ENCODE measurements at places on chromosomes 6 and 20.

DNA sequence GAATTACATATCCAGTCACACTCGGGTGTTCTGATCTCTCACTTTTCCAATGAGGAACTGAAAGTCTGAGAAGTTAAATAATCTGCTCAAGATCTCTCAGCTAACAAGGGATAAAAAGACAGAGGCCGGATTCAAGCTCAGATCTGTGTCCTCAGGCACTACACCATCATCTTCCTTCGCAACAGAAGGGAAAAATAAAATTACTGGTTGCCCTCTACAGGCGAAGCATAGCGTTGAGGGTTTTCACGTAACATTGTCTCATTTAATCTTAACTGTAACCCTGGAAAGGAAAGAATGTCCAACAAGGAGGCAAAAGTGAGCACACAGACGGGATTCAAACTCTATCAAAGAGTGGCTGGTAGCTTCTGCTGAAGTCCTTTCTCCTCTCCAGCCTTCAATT, 67.8 kb upstream of the ANKEF1 start:
- DNase-seq = no peak

DNA sequence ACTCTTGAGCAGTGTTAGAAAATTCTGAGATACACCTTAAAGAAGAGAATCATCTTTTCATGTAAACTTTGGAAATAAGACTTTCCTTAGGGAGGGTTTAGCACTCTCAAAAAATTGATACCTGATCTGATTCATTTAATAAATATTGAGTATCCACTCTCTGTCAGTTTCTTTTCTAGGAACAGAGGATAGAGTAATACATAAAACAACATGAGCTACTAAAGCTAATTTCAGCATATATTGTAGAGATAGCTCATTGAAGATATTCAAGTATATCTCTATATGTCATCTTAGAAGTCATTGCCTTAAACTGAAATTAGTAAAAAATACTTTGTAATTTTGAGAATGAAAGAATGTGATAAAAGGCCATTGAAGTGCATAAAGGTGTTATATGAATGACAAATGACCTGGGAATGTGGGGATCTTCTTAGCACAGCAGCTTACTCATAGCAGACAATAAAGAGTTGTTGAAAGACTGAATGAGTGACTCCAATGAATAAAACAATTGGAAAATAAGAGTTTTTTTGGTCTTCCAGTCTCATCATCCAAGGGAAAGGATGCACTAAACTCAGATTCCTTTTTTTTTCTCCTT, 29.2 kb downstream of the RHAG start:
- DNase-seq = no peak

- no peak for DNase-seq
Measured at GRCh38 chr6:107819964-107820337, 4.2 kb downstream of the SCML4 start.

DNA sequence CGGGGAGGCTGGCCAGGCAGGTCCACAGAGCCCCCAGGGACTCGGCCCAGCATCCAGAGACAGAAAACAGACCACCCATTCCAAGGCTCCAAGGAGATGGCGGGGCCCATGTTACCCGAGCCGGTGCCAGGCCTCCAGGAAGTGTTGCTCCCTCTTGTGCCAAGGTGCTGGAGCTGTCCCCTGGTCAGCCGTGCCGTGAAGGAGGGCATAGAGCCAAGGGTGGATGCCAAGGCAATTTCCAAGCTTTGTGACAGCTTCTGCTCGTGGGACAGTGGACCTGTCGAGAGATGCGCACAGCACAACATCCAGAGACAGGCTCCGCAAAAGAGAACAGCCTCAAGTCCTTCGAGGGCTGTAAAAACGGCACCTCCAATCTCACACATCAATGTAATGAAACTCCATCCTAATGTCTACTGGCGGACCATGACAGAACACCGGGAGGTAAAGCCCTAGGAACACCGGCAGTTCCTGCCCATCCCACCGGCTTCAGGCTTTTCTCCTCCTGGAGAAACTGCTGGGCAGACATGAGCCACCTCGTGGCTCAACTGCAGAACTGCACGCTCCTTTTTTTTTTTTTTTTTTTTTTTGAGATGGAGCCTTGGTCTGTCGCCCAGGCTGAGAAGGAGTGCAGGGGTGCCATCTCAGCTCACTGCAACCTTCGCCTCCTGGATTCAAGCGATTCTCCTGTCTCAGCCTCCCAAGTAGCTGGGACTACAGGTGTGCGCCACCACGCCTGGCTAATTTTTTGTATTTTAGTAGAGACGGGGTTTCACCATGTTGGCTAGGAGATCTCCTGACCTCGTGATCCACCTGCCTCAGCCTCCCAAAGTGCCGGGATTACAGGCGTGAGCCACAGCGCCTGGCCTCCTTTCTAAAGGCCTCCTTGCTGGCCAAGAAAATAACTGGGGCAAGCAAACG, 30.9 kb upstream of the AVP start:
- DNase-seq = no peak

- no peak for DNase-seq
Measured at GRCh38 chr6:46329568-46329967, 158.8 kb upstream of the ENPP5 start.

- DNase-seq = no peak
Measured at GRCh38 chr6:9007027-9007426, 571.7 kb upstream of the SLC35B3 start.

DNA sequence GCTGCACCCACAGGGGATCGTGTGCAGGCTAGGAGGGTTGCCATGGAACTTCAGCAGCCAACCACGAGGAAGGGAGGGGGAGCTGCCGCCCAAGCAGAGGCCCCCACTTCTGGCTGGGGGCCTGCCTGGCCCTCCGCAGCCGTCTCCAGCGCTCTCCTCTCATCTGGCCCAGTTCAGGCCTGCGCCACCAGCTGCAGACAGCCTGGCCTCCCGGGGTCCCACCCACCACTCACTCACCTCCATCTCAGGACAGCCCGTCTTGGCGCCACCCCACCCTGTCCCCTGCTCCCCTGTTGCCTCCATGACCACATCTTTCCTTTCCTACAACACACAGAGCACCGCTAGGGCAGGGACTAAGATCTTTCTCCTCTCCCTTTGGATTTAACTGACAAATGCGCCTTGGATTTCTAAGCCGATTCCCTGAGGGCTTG, 98.7 kb downstream of the ANKRD60 start:
- DNase-seq = no peak

DNA sequence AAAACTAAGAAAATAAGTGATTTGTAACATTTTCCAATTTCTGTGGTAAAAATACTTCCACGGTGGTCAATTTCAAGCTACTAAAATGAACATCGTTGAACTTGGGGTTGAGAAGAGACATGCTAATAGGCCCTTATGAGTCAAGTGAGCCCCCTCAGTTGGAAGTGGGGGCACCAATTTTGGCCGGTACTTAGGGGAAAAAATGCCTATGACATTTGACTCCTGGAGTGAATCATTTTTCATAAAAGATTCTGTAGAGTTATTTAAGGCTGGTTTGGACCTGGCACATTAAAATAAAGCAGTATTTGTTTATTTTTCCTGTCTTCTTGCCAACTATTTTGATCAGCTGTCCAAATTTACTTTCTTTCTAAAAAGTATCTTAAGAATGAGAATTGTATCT, 32.4 kb upstream of the CAP2 start:
- no peak for DNase-seq

- DNase-seq = no peak
Measured at GRCh38 chr6:133541040-133541439, 299.9 kb downstream of the EYA4 start.

DNA sequence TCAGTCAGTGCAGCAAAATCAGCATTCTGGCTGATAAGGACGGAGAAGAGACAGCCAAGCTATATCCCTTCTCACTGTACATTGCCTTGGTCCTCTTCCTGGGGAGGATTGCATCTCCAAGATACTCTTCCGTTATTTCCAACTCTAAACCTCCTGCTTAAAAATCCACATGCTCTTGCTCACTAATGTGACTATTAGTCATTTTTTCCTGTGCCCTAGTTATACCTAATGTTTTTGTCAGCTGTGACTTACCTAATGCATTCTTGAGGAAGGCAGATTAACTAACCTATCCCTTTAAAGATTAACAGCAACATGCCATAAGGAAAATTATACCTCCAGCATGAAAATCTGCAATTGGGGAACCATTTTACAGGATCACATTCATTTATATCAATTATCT, 317.6 kb downstream of the BTBD9 start:
- DNase-seq = no peak
